ENCODE measurements at places on chromosomes 4 and X. TPM values are rescaled to one million over a fixed set of nuclear protein-coding genes. Genes with fewer than 3 reads are reported as not detected.

DNA sequence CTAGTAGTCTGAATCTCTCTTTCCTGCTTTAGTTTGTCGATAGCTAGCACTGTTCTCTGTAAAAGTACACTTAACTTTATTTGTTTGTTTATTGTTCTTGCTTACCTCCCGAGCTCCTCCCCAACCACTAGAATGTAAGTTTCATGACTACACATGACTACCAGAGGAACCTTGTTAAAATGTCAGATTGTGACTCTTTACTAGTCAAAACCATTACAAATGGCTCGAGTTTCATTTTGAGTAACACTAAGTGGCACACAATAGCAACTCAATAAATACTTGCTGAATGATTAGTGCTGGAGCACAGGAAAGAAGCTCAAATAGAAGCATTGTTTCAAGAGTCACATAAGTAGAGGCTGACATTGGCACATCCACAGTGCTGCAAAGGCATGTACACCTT lies 116.1 kb downstream of the MAPK10 start:
- DNase-seq, result no peak

DNA sequence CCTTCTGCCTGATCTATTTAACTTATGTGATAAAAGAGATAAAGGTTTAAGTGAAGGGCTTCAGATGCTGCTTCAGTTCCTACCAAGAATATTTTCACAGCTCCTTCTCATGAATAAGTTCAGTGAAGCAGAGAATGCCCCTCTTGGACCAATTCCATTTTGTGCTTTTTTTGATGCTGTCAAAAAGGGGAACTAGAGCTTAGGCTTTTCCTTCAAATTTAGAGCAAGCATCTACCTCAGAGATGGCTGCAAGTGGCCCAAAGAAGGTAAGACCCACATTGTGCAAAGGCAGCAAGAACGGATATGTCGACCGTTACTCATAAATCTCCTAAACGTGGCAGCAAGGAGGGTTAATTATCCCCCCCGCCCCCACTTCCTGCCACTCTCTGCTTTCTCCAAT lies 4.5 kb downstream of the CHRDL1 start:
- DNase-seq, result no peak

DNA sequence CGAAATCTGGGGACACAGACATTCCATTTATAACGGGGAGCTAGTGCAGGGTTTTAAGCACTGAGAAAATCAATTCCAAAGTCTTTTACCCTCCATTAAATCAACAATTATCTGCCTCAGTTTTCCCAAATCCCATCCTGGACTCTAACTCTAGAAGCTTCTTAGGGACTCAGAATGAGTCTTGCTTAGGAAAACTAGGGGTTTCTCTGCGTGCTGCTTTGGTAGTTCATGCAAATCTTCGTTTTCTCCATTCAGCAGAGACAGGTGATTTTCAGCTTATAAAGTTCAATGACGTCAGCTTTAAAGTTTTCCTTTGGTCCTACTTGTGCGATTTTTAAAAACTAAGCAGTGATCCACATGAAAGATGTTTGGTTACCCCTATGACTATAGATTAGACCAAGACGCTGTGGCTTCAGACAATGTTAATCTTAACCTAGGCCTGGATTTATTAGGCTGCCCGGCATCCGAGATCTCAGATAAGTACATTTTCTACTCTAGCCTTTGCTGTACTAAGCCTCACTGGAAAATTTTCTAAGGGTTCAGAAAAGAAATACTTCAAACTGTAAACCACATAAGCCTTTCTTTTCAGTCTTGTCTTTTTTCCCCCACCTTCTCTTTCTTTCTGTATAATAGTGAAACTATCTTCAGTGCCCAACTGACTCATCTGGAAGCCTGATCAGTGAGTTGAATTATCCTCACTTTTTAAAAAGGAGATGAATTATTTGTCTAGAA lies 121.4 kb upstream of the GATB start:
- DNase-seq, result no peak

DNA sequence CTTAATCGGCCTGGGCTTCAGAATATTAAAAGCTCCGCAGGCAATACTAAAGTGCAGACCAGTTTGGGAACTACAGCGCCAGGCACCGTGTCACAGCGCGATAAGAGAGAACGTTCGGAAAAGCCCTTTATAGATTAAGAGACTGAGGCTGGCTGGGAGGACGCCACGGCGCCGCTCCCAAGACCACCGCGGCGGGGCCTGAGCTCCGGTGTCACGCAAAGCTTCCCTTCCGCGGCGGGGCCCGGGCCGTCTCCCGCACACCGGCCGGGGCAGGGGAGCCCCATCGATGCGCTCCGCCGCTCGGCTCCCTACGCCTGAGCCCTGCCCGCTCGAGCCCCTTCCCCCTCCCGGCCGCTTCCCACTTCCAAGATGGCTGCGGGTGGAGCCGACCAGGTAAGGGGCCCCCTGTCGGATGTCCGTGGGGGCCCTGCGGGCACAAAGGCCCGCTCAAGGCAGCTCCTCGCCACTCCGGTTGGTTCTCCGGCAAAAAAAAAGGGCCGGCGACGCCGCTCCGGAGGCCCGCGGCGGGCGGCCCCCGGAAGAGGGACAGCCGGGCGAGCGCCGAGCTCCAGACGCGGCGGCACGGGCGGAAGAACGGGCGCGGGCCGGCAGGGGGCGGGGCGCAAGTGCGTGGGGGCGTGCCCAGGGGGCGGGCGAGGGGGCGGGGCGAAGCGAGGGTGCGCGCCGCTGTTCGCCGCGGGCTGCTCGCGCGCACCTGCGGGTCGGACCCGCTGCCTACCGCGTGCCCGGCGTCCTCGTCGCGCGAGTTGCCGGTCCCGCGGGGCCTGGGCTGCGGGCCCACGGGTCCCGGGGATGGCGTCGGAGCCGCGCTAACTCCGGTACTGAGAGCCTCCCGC lies at the start of gene TBC1D14:
Gene TBC1D14, plus strand, starts transcription at position 714 of the 857 bp plus-strand sequence. CDS start 13,564 bp downstream, outside the sequence.
- no peak for DNase-seq

DNA sequence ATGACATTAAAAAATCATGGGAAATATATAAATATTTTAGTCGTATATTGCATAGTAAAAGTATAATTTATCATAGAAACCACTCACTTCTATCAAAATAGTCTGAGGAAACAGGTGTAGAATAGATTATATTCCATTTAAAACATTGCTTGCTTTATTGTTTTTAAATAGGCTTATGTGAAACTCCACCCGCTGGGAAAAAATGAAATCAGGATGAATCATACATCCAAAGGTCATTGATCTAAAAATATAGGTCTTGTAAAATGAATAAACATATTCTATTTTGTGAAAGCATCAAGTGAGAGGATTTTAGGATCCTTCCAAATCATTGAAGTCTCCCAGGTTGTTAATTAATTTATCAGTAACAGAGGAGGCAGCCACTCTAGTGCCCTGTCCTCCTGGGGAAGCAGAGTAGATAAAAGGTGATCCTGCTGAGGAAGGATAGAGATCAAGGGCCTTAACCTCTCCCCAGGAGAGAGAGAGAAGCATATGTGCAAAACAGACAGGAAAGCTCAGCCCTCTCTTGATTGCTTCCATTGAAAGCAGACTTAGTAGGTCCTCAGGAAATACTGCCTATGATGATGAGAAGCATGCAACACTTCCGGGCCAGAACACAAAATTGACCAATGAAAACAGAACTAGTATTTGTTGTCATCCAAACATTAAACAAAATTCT lies 96.8 kb upstream of the MAP9 start:
- no peak for DNase-seq

The MAGEC3 gene
- total RNA-seq, result not detected

The TBC1D9 gene
- total RNA-seq, result 46.5 TPM

The MAOB gene
- 3.2 TPM for total RNA-seq

The MAGEC1 gene
- total RNA-seq, result not detected

The PPP1R2C gene
- not detected for total RNA-seq

Data from chondrocyte (in vitro differentiated cells).